A549 treated with dexamethasone at 1 μM for 4 hours (cell line): ENCODE measurements at places on chromosomes 2 and 18. TPM values are rescaled to one million over a fixed set of nuclear protein-coding genes. Genes with fewer than 3 reads are reported as not detected.

Gene FN1
- 192 to 270 TPM (median 224 TPM) in 5 replicates for total RNA-seq

Gene B3GNT7
- 2.2 to 3.5 TPM (median 3.0 TPM) in 5 replicates for total RNA-seq

Gene DBI
- total RNA-seq = 397 to 534 TPM (median 405 TPM) in 5 replicates

Gene CDCA7
- 36.8 to 48.3 TPM (median 44.3 TPM) in 5 replicates for total RNA-seq

Gene TMEM247
- not detected in 5 replicates for total RNA-seq

Gene ZNF385B
- total RNA-seq = not detected in 5 replicates

Gene MSH2
- 33.4 to 37.9 TPM (median 36.9 TPM) in 5 replicates for total RNA-seq

Gene CHRND
- total RNA-seq = 0.07 to 0.09 TPM in 2 of 5 replicates, not detected in the others

Gene ANKRD30BL
- total RNA-seq = not detected in 5 replicates

Gene OTOS
- total RNA-seq = not detected in 5 replicates

Gene IRS1
- total RNA-seq = 9.5 to 15.0 TPM (median 14.9 TPM) in 5 replicates

Gene COL5A2
- 46.6 to 84.3 TPM (median 73.8 TPM) in 5 replicates for total RNA-seq

Gene RASGRP3
- total RNA-seq = 0.51 to 1.1 TPM (median 0.79 TPM) in 5 replicates

Gene TUBA3D
- total RNA-seq = 6.8 to 8.7 TPM (median 7.2 TPM) in 5 replicates

Gene ZBTB7C
- 0.16 to 0.53 TPM (median 0.19 TPM) in 5 replicates for total RNA-seq

Gene INSIG2
- total RNA-seq = 9.4 to 12.5 TPM (median 11.6 TPM) in 5 replicates

Gene CD28
- total RNA-seq = not detected in 5 replicates

Gene VSNL1
- not detected in 5 replicates for total RNA-seq

Gene MZT2A
- 117 to 187 TPM (median 170 TPM) in 5 replicates for total RNA-seq

Gene DSG4
- not detected in 5 replicates for total RNA-seq

Gene PPP1R1C
- total RNA-seq = 1.1 to 2.3 TPM (median 1.5 TPM) in 5 replicates

Gene CROCC2
- not detected in 5 replicates for total RNA-seq

Gene ALLC
- total RNA-seq = 0.05 to 0.11 TPM (median 0.08 TPM) in 3 of 5 replicates, not detected in the others

Gene MC5R
- not detected in 5 replicates for total RNA-seq

Gene SLC16A14
- 0.66 to 1.3 TPM (median 0.86 TPM) in 5 replicates for total RNA-seq

Gene UCN
- 0.63 to 2.5 TPM (median 1.7 TPM) in 5 replicates for total RNA-seq
